Lung (tissue), 17 donors: ENCODE measurements at places on chromosomes 1 and 21. TPM values are rescaled to one million over a fixed set of nuclear protein-coding genes. Genes with fewer than 3 reads are reported as not detected.

GRCh38 chr1:235100194-235100772 is 28.4 kb downstream of the TOMM20 start:
- DNase-seq, result peak; percentile 52

DNA sequence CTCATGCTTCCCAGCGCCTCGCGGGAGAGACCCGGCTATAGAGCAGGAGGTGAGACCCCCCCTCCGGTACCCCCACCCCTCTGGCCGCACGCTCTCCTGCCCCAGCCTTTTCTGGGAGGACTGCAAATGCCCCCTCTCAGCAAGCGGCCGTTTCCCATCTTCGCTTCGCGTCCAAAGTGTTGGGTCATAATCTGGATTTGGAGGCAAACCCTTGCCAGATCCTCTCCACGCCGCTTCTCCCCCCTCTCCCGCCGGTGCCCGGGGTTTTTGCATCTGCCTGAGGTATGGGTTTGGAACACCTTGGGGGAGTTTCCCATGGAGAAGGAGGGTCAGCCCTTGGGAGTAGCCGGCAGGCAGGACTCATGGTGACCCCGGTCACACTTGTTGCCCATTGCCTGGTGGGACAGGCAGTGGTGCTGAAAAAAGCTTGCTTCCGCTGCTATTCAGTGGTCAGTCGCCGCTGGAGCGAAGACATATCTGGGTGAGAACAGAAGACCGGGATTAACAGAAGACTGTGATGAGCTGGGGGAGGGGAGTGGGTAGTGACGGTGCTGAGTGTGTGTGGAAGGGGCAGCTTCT is 935 bp downstream of the KCNK2 start:
- DNase-seq, result peak; percentile 33

DNA sequence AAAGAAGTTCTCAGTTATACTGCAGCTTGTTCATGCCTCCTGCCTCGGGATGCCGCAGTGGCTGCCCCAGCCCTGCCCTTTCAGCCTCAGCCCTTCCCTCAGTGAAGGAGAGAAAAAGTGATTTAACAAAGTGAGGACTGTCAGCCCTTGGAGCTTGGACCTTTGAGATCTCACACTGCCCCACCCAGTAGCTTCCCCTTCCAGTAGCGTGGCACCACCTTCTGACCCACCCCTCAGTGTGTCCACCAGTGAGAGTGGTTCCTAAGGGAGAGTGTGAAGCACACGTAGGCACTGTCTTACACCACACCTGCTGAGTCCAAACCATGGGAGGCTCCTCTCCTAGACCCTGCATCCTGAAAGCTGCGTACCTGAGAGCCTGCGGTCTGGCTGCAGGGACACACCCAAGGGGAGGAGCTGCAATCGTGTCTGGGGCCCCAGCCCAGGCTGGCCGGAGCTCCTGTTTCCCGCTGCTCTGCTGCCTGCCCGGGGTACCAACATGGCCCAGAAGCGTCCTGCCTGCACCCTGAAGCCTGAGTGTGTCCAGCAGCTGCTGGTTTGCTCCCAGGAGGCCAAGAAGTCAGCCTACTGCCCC is at the start of gene CDA:
Gene CDA (plus strand): TSS at position 464 of the 592 bp plus-strand sequence. CDS start 33 bp downstream, at position 497.
- no peak for DNase-seq

- DNase-seq, result no peak
Observed at GRCh38 chr1:245873068-245873467, 634.0 kb downstream of the SMYD3 start.

DNA sequence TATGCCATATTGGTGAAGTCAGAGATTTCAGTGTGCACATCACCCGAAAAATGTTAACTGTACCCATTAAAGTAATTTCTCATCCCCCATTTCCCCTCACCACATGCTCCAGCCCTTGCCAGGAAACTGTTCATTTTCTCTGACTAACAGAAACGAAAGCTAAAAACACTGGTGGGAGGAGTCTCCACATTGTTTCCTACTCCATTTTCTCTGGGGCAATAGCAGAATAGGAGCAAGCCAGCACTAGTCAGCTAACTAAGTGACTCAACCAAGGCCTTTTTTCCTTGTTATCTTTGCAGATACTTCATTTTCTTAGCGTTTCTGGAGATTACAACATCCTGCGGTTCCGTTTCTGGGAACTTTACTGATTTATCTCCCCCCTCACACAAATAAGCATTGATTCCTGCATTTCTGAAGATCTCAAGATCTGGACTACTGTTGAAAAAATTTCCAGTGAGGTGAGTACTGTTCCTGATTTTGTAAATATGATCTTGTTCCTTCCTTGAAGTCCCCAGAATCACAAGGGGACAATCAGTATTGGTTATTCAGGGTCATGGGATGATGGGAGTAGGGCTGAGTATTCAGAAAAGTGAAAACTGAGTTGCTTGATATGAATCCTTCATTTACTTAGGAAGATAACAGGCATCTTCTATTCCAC is at the start of gene IFI16:
Gene IFI16 (plus strand): TSS at position 204 of the 658 bp plus-strand sequence. CDS start 4,774 bp downstream, outside the sequence.
- DNase-seq, result peak; percentile 74

DNA sequence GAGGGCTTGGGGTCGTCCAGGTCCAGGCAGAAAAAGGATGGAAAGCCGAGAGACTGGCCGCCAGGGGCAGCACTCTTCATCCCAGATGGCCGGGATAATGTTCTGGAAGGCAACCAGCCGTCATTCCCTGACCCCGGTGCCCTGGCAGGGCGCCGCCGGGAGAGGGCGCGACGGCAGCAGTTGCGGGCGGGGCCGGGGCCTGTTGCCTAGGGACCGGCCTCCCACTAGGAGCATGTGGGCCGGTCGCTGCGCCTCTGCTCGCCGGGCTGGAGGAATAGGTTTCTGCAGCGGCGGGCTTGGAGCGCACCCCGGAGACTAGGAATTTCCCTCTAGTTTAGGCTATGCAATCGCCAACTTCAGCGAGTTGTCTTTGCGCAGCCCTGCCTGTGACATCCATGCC is 11.0 kb downstream of the DMRTB1 start:
- peak; percentile 86 for DNase-seq

- peak; percentile 92 for DNase-seq
Observed at GRCh38 chr1:52055066-52055865, at the start of gene TXNDC12. TSS of gene TXNDC12 (minus strand) at chr1:52055191. CDS start at chr1:52055096, 95 bp downstream.

- no peak for DNase-seq
Observed at GRCh38 chr1:198187973-198188588, 31.3 kb downstream of the NEK7 start.

- peak; percentile 86 for DNase-seq
Observed at GRCh38 chr1:22457345-22457744, 5.7 kb downstream of the ZBTB40 start.

DNA sequence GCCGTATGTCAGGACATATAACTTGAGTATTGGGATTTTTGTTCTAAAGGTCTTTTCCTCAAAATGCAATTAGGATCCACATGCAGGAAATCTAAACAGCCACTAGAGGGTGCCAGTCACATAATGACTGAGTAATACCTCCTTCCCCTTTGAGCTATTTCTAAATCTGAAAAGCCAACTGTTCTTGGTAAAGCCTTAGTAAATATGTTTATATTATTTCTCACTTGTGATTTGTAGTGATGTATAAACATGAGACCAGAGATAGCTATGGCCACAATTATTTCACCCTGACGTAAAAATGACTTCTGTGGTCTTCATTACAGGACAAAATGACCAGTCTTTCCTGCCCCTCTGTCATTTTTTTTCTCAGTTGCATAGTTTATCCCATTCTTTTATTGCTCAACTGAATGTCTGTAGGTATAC is 41.0 kb upstream of the DR1 start:
- peak; percentile 84 for DNase-seq

GRCh38 chr1:27885621-27886352 is 13.4 kb downstream of the THEMIS2 start:
- DNase-seq, result no peak

PUM1 gene
- 99.1 TPM for total RNA-seq

DMRTA2 gene
- total RNA-seq, result not detected

CFAP107 gene
- 1.3 TPM for total RNA-seq

PKLR gene
- 0.09 TPM for total RNA-seq

PLA2G2D gene
- total RNA-seq, result 0.57 TPM

SLAMF1 gene
- total RNA-seq, result 2.0 TPM

RGS1 gene
- total RNA-seq, result 86.6 TPM

ZNF692 gene
- 35.3 TPM for total RNA-seq
